Suppressor macrophage (primary cell): ENCODE measurements at places on chromosomes 1 and 21.

GRCh38 chr1:43137445-43138052 is 34.5 kb downstream of the EBNA1BP2 start:
- DNase-seq, result no peak

- no peak for DNase-seq
Measured at GRCh38 chr21:37230632-37231248, 36.4 kb downstream of the VPS26C start.

GRCh38 chr1:26986658-26987057 is 6.8 kb upstream of the TRNP1 start:
- DNase-seq, result no peak

DNA sequence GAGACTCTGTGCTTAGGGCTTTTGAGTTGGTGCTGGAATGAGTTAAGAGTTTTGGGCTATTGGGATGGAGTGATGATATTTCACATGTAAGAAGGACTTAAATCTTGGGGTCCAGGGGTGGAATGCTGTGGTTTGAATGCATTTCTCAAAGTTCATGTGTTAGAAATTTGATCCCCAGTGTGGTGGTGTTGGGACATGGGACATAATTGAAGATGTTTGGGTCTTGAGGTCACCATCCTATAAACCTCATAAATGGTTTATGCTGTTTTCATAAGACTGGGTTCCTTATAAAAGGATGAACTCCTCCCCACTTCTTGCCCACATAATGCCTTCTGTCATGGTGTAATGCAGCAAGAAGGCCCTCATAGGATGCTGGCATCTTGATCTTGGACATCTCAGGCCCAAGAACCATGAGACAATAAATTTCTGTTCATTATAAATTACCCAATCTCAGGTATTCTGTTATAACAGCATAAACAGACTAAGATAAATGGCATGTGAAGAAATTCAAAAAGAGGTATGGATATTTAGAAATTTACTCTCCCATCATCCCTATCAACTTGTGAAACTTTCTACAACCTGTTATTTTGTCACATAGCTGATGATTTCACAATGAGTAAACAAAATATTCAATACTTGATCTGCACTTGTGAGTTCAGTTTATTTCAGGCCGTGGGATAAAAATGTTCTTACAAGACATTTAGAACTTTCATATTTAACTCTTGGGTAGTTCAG is 48.0 kb upstream of the NEK7 start:
- no peak for DNase-seq

DNA sequence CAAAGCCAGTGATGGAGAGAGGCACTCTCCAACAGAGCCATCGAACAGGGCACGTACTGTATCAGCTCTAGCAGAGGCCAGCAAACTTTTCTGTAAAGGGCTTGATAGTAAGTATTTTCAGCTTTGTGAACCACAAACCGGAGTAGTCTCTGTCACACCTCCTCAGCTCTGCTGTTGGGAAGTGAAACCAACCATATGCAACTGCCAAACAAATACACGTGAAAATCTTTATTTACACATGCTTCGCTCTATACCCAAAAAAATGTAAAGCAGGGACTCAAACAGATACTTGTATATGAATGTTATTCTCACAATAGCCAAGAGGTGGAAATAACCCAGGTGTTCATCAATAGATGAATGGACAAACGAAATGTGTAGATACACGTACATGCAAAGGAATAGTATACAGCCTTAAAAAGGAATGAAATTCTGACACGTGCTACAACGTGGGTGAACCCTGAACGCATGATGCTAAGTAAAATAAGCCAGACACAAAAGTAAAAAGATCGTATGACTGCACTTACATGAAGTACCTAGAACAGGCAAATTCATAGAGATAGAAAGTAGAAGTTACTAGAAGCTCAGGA is 39.0 kb downstream of the SETD4 start:
- no peak for DNase-seq

- no peak for DNase-seq
Measured at GRCh38 chr1:209219791-209220524, 363.6 kb upstream of the CAMK1G start.

GRCh38 chr1:223334156-223334555 is 29.8 kb downstream of the SUSD4 start:
- DNase-seq, result no peak

GRCh38 chr1:156705321-156705917 is at the start of gene CRABP2:
CRABP2 (minus strand) TSS chr1:156705583; CDS start chr1:156705446, 137 bp downstream.
- DNase-seq, result peak; percentile 77

DNA sequence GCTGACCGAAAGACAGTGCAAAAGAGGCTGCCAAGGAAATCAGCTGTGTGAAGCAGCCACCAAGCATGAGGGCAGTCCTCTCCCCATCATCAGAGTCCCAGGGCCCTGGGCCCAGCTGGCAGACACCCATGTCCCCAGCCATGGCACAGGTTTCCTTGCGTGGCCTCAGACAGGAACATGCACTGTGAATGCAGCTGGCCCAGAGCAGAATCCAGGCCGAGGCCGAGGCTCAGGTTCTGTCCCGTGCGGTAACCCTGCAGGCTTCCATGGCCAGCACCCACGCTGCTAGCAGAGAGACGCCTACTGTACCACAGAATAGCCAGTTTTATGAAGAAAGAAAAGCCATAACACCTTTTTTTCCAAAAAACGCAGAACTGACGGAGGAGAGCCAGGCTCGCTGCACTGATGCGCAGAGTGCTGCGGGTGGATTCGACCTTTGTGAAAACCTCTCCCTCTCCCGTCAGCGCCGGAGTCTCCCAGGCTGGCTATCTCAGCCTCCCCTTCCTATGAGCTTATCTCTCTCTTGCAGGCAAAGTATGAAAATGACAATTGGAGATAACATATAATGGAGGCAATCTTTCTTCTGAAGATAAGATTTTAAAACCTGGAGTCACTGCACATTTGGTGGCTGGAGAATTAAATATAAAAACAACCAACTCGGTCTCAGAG is 106.6 kb downstream of the NPHP4 start:
- DNase-seq, result no peak

GRCh38 chr21:46426313-46427046 is 32.2 kb upstream of the DIP2A start:
- no peak for DNase-seq

- no peak for DNase-seq
Measured at GRCh38 chr1:219774386-219774785, 154.0 kb downstream of the SLC30A10 start.
